Posterior cingulate gyrus (tissue), 11 donors: ENCODE measurements at places on chromosomes 3 and 15.

DNA sequence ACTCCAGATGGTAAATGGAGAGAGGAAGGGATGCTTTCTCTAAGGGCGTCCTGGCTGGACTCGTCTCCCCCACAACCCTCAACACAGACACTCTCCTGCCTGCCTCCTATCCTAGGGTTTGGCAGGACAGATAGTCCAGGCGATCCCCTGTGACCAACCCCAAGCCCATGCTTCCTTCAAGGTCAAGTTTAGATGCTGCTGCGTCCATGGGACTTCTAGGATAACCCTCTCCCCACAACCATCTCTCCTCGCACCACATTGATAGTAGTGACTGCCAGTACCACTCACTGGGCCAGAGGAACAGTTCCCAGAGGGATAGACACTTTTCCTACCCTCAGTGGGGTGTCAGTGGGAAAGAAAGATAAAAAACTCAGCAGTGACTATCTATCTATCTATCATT is 166.0 kb downstream of the ABHD5 start:
- DNase-seq: no peak

- no peak for DNase-seq
Measured at GRCh38 chr15:55513152-55513551, 5.1 kb upstream of the DNAAF4 start.

- no peak for DNase-seq
Measured at GRCh38 chr15:45429941-45430792, 51.8 kb upstream of the GATM start.

DNA sequence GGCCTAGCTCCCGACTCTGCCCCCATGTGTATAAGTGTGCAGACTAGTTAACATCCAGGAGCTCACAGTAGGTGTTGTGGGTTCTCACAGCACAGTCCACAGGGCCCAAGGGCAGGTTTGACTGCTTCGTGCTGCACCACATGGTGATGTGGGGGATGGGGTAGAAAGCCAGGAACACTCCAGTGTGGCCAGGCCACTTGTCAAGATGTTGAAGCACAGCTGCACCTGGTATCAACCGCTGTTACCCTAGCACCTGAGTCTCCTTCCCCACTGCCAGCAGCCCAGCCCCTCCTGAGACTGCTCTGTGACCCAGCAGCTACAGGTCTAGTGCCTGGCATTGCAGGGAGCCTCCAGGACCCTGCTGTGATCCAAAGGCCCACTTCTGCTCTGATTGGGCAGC is 53.4 kb downstream of the CHDH start:
- no peak for DNase-seq

GRCh38 chr3:46979958-46980497 is 562 bp downstream of the NBEAL2 start:
- DNase-seq: no peak

- no peak for DNase-seq
Measured at GRCh38 chr3:193783166-193783896, 190.3 kb downstream of the OPA1 start.

DNA sequence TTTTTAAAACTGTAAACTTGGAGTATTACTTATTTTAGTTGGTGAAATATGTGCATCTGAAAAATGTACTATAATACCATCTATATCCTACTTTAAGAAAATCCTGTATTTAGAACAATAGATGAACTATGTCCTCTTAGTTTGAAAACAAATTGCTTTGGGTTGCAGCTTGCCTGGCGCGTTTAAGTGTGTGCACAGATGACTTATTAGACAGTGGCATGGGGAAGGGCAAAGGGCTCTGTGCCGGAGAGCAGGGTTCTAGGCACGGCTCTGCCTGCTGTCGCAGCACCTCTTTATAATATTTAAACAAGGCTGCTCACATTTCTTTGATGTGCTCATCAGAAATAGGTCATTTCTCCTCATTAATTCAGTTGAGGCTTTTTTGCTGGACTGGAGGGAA is 10.0 kb downstream of the PXK start:
- no peak for DNase-seq

DNA sequence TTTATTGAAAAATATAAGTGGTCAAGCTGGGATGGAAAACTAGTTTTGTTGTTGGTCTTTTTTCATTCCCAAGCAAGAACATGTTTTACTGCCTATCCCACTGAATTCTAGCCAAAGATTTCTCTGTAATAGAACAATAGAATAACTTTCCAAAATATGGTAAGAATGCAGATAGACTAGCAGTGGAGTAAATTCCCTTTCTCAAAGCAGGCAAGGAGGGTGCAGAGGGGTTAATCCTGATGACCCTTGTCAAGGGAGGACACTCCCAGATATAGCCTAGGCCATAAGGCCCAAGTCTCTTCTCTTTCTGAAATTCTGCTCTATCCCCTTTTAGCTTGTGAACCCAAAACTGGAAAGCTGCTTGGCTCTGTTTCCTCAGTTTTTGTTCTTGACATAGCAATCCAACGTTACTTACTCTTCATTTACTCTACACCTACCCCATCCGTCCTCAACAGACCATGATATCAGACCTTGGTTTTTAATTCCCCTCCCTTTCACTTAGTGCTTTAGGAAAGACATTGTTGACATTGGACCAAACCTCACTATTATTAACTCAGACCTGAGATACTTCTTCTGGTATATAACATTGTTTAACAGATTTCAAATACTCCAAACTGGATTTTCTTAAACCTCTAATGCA is 453.6 kb upstream of the THBS1 start:
- DNase-seq: no peak

DNA sequence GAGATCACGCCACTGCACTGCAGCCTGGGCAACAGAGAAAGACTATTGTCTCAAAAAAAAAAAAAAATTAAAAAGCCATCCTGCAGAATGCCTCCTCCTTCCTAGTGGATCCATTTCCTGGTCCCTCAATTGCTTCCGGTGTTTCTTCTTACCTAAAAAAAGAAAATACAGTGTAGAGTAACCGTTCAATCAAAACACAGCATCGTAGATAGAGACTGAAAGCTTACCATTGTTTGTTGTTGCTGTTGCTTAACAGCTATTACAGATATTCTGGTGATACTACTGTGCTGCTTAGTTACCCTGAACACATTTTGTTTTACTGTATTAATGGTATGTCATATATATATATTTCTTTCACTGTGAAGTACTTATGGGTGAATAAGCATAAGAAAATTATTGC is 105.5 kb upstream of the LRRFIP2 start:
- DNase-seq: no peak

- DNase-seq: no peak
Measured at GRCh38 chr15:98440917-98441316, 207.4 kb upstream of the IGF1R start.

- no peak for DNase-seq
Measured at GRCh38 chr3:36653095-36653494, 111.3 kb downstream of the DCLK3 start.

DNA sequence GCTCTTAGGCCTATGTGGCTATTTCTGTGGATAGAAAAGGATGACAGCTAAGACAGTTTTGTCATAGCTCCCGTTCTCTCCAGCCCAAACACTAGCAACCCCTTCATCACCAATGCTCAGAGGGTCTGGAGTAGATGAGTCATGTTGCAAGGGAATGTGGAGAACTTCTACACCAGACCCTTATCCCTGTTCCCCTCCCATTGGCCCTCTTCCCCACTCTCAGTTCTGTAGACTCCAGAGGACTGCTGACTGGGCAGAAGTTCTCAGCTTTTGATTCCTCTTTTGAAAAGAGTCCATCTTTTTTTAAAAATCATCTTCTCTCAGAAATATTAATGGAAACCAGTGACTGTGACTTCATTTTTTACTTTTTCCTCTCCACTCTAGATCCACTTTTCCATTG is 2.4 kb upstream of the MYZAP start:
- no peak for DNase-seq

- no peak for DNase-seq
Measured at GRCh38 chr15:67124111-67124510, 58.7 kb downstream of the SMAD3 start.

GRCh38 chr15:51970132-51970817 is 1.3 kb downstream of the LEO1 start:
- DNase-seq: no peak

DNA sequence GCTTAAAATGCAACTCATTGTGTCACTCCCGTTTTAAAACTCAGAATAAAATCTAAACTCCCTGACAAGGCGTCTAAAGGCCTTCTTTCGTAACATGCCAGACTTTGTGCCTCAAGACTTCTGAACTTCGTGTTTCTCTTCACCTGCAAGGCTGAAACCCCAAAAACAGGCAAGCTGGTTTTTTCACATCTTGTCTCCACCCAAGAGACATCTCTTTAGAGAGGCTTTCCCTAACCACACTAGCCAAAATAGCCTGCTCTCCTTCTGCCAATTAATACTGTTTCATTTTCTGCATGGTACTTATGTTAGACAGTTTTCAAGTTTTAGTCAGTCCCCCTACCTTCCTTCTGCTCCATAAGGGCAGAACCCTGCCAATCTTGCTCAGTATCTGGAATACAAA is 41.6 kb downstream of the RAF1 start:
- no peak for DNase-seq

GRCh38 chr3:155886915-155887314 is 16.5 kb downstream of the GMPS start:
- DNase-seq: no peak

DNA sequence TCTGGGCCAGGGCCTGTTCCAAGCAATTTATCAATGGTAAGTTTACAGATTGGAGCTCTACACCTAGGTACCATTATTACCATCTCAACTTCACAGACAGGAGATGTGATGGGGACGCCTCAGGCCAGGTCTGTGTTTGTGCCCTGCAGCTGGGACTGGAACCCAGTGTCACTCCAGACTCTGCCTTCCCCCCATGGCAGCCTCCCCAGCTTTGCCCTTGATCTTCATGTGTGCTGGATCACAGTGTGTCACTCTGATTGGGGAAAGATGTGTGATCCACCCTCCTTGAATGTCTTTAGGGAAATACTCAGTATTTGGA is 59.6 kb downstream of the MGLL start:
- DNase-seq: no peak

- DNase-seq: no peak
Measured at GRCh38 chr3:37223141-37223558, 48.8 kb upstream of the LRRFIP2 start.

DNA sequence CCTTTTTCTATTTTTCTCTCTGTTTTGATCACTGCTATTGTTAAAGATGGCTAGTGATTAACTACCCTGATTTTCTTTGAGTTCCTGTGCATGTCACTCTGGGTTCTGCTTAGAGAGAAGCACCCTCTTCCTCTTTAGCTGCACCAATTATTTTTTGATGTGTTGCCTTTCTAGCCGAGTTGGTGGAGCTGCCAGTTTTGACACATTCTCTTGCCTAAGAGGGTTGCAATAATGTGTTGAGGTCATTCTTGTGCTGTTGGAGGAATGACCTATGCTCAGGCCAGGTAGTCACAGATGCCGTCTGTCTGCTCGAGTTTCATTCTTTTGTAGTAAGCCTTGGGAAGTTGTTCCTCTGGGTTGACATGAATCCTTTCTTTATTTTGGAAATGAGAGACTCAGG is 84.6 kb upstream of the DPH6 start:
- DNase-seq: no peak

DNA sequence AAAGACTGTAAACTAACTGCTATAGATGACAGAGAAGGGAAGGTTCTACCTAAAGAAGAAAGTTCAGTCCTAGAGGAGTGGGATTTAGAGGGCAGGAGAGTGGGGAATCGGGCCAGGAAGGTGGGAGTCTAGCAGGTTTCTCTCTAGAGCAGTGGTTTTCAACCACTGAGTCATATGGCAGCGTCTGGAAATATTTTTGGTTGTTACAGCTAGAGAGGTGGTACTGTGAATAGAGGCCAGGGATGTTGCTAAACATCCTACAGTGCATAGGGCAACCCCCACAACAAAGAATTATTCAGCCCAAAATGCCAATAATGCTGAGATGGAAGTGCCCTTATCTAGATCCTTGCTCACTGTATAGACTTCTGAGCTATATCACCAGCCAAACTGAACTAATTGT is 28.7 kb downstream of the ATP1B3 start:
- DNase-seq: no peak

DNA sequence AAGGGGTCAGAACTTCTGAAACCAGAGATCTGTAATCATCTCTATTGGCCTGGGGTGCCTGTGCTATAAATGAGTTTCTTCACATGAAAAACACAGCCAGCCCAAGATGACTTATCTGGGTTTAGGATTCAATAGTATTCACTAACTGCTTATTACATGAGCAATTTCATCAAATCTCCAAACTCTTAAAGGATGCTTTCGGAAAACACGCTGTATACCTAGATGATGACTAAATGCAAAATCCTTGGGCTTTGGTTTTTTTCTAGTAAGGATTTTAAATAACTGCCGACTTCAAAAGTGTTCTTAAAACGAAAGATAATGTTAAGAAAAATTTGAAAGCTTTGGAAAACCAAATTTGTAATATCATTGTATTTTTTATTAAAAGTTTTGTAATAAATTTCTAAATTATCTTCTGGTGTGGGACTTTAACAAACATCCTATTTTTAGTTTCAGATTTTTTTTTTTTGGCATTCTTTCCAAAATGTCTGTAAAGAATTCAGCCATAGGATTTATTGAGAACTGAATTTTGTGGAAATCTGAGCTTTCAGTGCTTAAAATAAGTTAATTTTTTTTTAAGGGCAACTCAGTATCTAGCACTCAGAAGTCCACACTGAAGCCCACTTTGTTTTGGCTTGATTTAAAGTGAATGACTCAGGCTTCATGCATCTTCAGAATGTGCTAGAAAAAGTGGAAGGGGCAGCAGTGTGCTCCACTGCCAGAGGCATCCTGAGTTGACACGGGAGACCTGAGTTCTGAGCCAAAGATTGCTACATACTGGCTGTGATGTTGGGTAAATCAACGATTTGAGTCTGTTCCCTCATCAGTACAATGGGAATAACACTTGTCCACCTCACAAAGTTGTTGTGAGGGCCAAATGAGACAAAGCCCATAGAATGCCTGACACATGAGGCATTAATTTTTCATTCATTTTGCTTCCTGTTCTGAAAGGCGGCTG is 18.7 kb downstream of the TMEM43 start:
- no peak for DNase-seq

DNA sequence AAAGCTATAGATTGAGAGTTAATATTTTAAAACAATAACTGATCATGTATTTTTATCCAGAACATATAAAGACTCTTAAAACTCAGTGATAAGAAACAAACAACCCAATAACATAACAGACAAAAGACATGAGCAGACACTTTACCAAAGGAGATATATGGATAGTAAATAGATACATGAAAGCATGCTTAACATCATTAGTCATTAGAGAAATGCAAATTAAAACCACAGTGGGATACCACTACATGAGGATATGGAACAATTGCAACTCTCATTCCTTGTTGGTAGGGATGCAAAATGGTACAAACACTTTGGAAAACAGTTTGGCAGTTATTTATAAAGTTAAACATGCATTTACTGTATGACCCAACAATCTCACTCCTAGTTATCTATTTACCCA is 95.0 kb downstream of the IQCH start:
- DNase-seq: no peak

- DNase-seq: no peak
Measured at GRCh38 chr15:63551400-63551799, 45.8 kb upstream of the FBXL22 start.

DNA sequence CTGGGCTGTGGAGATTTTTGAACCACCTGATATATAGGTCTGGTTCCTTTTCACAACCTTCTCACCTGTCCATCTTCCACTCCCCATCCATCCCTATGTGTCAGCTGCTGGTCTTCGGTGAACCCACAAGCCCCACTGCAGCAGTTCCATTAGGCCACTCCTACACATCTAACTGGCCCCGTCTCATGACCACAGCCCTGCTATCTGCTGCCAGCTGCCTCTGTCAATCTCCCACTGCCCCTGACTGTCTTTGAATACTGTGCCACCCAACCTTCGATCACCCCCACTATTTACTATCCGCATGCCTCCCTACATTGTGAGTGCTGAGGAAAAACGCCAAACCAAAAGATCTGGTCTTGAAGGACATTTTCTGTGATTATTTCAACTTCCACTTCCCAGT is 795.4 kb downstream of the IGSF11 start:
- DNase-seq: no peak

- DNase-seq: no peak
Measured at GRCh38 chr3:12456441-12456840, 27.8 kb upstream of the TSEN2 start.
